ENCODE measurements at places on chromosomes 13 and 19.

DNA sequence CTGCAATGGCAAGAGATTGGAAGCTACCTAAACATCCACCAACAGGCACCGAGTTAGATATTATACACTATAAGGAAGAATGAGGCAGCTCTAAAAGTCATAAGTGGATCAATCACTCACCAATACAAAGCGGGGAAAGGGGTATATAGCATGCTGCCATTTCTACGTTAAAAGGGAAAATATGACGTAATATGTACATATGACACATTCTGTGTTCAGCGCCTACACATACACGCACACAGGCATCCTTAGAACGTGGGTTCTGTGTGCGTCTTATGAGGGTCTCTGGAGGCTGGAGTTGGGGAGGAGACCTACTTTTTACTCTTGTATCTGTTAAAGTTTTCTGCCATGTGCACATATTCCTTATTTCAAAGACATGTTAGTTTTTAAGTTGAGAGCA, 5.9 kb downstream of the IL17D start:
- no peak for DNase-seq

DNA sequence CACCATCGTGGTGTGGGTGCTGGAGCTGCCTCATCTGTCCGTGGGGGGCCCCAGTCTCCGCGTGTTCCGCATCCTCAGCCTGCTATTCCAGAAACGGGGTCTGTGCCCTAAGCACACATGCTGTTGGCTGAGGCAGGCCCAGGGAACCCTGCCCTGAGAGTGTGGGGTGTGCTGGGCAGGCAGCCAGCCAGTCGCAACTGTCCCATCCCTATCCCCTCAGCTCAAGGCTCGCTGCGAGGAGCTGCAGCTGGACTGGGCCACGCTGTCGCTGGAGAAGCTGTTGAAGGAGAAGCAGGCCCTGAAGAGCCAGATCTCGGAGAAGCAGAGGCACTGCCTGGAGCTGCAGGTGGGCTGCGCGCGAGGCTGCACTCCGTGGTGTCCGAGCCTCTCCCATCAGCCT, 21.9 kb downstream of the PLEKHJ1 start:
- DNase-seq: no peak

DNA sequence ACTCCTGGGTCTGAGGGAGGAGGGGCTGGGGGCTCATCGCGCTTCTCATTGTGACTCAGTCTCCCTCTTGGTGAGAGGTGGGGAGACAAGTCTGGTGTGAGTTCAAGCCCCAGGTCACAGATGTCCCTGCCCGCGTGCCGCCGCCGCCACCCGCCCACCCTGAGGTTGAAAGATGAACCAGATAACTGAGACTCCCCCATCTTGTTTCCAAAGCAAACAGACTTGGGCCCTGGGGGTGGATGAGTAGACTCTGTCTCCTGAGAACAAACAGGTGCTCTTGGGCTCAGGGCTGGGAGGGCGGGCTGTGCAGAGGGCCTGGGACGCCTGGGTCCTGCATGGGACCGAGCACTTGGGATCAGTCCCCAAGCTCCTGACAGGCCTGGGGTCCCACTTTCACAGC, 567 bp downstream of the SBK2 start:
- no peak for DNase-seq

DNA sequence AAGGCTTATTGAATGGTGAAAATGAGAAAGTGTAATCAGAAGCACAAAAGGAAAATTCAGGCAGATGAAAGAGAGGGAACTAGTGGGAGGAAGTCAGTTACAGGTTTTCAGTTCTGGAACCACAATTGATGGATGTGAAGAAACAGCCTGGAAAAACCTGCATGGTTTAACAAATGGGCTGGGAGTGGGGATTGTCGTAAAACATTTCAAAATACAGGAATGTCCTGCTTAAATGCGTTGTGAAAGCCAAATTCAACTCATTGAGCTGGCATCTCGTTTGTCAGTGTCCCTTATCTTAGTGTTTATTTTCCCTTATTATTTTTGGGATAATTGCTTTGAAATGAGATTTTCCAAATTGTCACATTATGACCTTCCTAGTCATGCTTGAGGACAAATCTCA, 106.5 kb upstream of the RFC3 start:
- no peak for DNase-seq

- DNase-seq: no peak
These were observed 639 bp upstream of the SLAIN1 start for GRCh38 chr13:77696879-77697216.

DNA sequence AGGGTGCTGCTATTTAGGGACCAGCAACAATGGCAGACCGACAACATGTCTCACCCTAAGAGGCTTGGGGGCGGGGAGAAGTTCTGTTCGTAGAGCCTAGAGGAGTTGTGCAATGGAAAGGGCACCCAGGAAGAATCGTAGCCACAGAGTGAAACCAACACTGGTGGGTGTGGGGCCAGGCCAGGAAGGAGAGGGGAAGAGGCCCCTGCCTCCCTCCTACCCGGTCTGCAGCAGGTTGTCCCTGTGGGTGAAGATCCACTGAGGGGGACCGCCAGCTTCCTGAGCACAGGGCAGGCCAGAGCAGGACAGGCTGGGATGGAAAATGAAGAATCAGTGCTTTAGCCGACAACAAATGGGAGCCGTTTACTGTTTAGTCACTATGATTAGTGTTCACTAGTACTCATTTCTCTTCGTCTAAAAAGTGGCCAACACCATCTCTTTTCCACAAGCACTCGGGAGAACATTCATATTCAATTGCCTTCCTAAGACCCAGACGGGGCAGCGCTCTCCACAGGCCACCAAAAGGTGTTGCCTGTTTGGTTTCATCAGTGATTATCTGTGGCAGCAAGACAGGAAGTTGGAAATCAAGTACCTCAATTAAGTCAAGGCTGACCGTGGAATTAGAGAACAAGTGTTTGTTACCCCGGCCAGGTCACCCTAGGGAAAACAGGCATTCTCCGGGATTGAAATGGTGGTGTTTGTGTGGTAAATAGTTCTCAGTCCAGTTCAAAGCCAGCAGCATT, 1.1 kb upstream of the ATP11A start:
- DNase-seq: no peak

DNA sequence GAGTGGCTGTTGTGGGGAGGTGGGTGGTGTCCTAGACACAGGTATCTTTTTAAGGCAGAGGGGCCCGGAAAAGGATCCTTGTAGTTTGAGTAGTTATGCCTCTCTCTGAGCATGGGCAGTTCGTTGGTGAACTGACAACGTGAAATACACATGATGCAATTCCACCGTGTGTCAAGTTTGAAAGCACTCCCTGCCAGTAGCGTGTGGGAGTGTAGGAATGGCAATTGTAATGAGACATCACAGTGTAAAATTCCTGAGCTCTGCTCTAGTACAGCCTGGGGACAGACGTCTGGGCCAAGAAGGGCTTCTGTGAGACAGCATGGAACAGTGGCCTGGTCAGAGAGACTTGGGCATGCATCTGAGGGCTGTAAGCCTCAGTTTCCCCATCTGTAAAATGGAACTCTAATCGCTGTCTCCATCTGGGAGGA, 10.4 kb upstream of the ASF1B start:
- no peak for DNase-seq

- DNase-seq: no peak
These were observed 97.3 kb downstream of the TDRD3 start for GRCh38 chr13:60494296-60494695.

DNA sequence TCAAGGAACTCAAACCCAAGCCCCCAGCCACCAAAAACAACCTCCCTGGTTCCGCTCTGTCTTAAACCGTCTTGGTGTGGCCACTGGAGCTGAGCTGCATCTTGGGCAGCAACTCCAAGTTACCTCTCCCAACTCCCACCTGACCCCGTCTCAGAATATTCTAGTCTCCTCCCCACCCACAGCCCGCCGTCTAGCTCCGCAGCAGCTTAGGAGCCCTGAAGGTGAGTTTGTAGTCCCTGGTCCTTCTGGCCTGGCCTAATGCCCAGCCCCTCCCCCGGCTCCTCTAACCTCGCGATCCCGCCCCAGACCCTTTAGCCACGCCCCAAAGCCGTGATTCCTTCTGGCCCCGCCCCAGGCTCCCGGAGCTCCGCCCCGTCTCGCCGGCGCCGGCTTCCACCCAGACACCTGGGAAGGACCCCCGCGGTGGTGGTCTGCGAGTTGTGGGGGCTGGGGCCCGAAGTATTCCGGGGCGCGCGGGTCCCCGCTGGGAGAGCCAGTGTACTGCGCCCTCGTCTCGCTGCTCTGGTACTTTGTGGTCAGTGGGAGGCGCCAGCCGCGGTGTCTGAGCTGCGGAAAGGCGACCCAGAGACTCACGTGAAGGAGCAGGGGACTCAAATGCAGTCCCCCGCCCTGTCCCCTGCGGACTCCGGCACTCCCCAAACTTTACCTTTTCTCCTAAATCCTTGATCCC, 2.5 kb upstream of the LHB start:
- peak; percentile 33 for DNase-seq

GRCh38 chr13:51801631-51802099, 2.3 kb downstream of the DHRS12 start:
- DNase-seq: no peak

- DNase-seq: no peak
These were observed 18.4 kb upstream of the RUBCNL start for GRCh38 chr13:46405457-46405856.

GRCh38 chr13:51361106-51361505, 21.6 kb downstream of the SERPINE3 start:
- no peak for DNase-seq

- DNase-seq: no peak
These were observed 180.9 kb upstream of the ZNF507 start for GRCh38 chr19:32164384-32164992.
